ENCODE measurements at places on chromosomes 5 and 9.

- DNase-seq: peak; percentile 41
Observed at GRCh38 chr5:54024466-54024865, 285.9 kb downstream of the ARL15 start.

DNA sequence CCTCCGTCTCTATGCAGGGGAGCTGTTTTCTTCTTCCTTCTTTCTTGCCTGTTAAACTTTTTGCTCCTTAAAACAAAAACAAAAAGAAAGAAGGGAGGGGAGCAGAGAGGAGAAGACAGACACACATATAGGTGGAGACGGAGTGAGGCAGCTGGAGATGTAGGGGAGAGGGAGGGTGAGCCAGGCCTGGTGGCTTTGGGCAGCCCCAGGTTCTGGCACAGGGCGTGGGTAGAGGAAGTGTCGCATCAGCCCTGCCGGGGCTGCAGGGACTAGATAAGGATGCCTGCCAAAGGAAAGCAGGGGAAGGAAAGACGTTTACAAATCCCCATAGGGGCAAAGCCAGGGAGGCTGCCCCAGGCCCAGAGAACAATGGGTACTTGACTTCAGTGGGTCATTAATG is 38.7 kb upstream of the PTGS1 start:
- no peak for DNase-seq

DNA sequence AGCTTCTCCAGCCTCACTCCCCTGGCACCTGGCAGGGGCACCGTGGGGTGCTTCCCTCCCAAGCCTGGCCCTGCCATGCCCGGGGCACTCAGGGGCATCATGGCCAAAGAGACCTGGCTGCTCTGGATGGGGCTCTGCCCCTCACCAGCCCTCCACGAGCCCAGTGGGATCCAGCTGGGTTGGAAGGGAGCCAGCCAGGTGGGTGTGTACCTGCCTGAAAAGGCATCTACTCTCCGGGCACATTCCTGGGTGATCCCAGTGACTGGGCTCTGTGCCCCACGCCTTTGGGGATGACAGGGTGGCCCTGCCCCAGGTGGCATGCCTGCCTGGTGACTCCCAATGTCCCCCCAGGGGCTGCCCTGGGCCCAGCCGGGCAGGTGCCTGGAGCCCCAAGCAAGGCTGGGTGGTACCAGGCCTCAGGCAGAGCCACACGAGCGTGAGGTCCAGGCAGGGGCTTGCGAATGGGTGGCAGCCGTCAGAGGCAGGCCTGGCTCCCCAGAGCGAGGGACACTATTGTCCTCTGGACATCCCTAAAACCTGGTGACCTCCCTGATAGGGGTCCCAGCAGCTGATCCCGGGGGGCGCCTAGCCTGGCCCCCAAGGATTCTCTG is 777 bp downstream of the GPSM1 start:
- DNase-seq: no peak

- no peak for DNase-seq
Observed at GRCh38 chr5:94623877-94624276, 5.4 kb downstream of the SLF1 start.

DNA sequence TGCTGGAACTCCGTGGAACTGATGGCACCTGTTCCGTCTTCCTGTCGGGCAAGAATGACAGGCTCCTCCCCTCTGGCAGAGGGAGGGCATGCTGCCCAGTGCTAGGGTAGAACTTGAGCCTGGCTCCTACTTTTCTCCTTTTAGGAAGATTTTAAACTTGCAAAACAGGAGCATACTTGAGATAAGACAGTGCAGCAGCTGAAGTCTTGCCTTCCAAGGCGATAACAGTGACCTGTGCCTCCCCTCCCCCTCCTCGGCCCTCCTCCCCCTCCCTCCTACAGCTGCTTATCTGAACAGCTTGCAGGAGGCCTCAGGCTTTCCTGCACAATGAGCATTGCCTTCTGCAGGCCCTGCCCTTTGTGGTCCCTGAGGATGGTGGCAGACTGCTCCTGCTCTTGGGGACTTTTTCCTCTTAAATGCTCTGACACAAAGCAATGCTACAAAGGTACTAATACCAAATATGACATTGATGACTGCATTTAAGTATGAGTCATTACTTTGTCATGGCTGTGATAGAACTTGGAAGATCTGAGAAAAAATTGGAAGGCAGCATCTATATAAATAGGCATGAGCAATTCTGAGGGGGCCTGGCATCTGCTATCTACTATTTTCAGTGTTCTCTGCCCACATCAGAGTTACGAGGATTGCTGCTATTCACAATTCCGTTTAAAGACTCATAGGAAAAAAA is 2.0 kb downstream of the GADD45G start:
- DNase-seq: peak; percentile 20

DNA sequence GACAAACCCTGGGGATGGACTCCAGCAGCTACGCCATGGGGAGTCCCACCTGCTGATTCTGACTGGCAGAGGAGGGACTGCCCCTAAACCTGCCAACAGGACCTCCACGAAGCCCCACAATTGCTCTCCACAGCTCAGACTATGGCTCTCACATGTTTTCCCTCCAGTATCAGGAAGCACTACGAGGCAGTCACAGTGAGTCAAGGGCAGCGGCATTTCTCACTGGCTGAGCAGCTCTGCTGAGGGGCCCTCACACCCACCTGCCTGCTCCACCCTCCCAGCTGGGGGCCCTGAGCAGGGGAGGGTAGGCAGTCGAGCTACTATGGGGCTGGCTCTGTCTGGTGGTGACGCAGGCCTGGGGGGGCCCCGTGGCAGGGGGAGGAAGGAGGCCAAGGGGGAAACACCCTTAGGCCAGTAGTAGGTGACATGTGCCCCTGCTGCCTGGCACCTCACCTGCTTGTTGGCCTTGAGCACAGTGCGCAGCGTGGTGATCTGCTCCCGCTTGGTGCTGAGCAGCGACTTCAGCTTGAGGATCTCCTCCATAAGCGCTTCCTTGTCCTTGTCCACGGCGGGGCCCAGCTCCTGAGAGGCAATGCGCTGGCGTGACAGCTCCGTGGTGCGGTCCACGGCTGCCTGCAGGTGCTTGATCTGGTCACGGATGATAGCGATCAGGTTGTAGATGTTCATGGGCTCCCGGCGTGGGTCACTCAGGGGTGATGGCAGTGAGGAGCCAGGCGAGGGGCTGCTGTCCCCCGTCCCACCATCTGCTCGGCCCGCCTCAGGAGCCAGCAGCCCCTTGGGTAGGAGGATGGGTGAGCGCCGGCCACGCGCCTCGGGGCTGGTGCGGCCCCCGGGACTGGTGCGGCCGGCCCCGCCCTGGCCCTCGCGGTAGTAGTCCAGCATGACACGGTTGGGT is 46.3 kb downstream of the BICD2 start:
- DNase-seq: no peak

DNA sequence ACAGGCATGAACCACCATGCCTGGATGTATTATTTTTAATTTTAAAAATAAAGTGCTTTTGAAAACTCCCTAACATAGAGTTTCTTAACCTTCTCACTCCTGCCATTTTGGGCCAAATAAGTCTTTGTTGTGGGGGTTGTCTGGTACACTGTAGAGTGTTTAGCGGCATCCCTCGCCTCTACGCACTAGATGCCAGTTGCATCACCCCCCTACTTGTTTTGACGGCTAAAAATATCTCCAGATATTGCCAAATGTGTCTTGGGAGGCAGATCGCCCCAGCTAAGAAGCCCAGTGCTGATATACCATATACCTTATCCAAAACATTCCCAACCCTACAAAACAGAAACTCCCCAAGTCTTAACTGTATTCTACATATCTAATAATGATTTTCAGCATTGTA is 54.6 kb downstream of the SCAI start:
- DNase-seq: no peak

DNA sequence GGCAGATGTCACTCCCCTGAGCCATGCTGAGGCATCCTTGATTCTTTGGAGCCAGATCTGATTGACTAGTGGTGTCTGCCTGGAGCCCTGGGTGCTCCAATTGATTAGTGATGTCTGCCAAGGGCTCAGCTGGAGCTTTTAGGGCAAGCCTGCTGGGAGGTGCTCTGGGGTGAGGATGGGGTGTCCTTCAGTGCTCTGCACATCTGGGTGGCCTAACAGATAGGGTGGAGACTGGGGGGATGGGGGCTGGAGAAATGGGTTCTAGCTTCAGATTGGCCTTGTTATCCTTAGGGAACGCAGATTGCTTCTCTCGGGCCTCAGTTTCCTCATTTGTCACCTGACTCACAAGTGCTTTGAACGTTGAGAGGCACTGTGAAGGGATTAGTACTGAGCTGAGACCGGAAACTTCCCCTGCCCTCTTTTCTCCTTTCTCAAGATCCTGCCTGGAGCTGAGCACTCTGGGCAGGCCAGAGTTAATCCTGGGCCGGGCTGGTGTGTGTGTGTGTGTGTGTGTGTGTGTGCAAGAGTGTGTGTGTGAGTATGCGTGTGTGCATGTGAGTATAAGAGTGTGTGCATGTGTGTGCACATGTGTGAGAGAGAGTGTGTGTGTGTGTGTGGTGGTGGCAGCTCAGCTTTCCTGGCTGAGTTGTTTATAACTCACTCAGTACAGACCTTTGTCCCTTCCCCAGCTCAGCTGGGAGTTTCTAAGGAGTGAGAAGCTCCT is 5.6 kb upstream of the IER5L start:
- DNase-seq: no peak

GRCh38 chr9:127574072-127574993 is 37.7 kb upstream of the STXBP1 start:
- peak; percentile 82 for DNase-seq

GRCh38 chr9:133838859-133839507 is 100.8 kb upstream of the SARDH start:
- DNase-seq: no peak

- DNase-seq: peak; percentile 55
Observed at GRCh38 chr5:35003018-35003957, 44.5 kb downstream of the AGXT2 start.

DNA sequence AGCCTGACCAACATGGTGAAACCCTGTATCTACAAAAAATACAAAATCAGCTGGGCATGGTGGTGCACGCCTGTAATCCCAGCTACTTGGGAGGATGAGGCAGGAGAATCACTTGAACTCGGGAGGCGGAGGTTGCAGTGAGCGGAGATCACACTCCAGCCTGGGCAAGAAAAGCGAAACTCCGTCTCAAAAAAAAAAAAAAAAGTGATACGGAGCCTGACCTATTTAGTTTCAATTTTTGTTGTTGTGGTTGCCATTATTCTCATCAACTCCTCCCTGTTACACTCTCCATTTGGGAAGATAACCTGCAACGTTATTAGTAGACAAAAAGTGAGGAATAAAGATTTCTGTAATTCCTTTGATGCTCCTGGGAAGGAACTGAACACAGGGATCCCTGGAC is 1.3 kb downstream of the STOM start:
- no peak for DNase-seq

DNA sequence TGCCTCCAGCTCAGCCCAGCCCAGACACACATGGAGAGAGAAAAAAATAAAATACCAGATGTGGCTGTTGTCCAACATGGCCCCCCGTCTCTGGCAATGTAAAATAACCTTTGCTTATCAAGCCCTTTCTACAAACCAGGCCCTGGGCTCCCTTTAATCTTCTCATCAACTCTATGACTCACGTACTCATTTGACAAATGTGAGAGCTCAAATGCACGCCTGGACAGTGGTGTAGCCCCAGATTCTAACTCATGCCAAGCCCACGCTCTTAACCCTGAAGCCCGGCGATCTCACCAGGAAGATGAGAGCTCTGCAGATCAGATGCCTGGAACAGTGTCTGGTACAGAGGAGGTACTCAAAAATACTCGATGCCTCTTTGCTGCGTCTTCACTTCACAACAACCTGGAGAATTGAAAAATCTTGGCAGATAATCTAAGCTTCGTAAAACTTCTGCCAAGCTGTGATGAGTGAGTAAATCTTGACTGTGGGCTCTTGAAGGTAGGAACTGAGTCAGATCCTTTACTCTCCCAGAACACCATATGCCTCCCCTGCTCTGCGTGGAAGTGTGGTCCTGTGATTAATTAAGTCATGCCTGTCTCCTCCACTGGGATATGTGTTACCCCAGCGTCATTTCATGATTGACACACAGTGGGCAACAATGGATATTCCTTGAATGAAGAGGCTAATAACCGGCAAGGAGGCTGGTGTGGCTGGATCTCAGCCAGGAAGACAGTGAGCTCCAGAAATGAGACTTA is 102.0 kb upstream of the FSTL4 start:
- DNase-seq: no peak

GRCh38 chr5:96226941-96227552 is 206.0 kb downstream of the PCSK1 start:
- peak; percentile 96 for DNase-seq

- no peak for DNase-seq
Observed at GRCh38 chr5:10445352-10445751, 3.7 kb downstream of the ROPN1L start.

- DNase-seq: peak; percentile 31
Observed at GRCh38 chr5:92444888-92445287, 1061.8 kb upstream of the ARRDC3 start.

GRCh38 chr9:93649610-93650261 is 73.4 kb downstream of the PHF2 start:
- DNase-seq: no peak

DNA sequence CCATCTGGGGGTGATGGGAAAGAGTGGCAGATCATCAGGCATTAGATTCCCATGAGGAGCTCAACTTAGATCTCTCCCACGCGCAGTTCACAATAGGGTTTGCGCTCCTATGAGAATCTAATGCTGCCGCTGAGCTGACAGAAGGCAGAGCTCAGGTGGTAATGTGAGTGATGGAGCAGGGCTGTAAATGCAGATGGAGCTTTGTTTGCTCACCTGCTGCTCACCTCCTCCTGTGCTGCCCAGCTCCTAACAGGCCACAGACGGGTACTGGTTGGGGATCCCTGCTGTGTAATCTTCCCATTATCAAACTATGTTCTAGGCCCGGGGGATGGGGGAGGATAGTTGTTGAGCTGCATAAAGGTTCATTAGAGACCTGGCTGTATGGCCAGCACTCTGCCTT is 58.4 kb downstream of the UGCG start:
- no peak for DNase-seq

- DNase-seq: peak; percentile 31
Observed at GRCh38 chr5:116046823-116047222, 14.6 kb downstream of the ARL14EPL start.

GRCh38 chr5:132063090-132063911 is 2.8 kb downstream of the IL3 start:
- DNase-seq: peak; percentile 53

- DNase-seq: no peak
Observed at GRCh38 chr5:1930880-1931603, 48.3 kb upstream of the IRX4 start.

DNA sequence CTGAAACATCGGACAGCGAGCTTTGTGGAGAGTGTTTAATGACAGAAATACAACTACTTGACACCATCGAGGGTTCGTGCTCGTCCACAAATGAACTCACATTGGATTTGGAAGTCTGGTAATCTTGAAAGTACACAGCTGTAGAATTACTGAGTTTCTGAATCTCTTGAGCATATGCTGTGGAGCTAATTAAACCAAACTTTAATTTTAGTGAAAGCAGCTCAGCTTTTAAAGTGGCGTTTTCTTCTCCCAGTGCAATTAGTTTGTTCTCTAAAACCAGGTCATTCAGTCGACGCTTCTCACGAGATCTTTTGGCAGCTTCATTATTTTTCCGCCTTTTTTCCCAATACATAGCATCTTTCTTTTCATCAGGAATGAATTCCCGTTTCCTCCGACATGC is 13.5 kb downstream of the NFIL3 start:
- DNase-seq: no peak

- no peak for DNase-seq
Observed at GRCh38 chr9:33750307-33750838, 45.0 kb upstream of the PRSS3 start.

- no peak for DNase-seq
Observed at GRCh38 chr5:108320231-108320630, 61.7 kb downstream of the FBXL17 start.

GRCh38 chr5:99553211-99553810 is 624.5 kb upstream of the CHD1 start:
- DNase-seq: no peak

GRCh38 chr9:34371886-34372466 is 4.7 kb downstream of the MYORG start:
- no peak for DNase-seq

- no peak for DNase-seq
Observed at GRCh38 chr9:127534931-127535330, 77.1 kb upstream of the STXBP1 start.

Data from LHCN-M2 (cell line).